Effector memory CD4-positive, alpha-beta T cell (primary cell): ENCODE measurements at places on chromosomes 6 and 20.

DNA sequence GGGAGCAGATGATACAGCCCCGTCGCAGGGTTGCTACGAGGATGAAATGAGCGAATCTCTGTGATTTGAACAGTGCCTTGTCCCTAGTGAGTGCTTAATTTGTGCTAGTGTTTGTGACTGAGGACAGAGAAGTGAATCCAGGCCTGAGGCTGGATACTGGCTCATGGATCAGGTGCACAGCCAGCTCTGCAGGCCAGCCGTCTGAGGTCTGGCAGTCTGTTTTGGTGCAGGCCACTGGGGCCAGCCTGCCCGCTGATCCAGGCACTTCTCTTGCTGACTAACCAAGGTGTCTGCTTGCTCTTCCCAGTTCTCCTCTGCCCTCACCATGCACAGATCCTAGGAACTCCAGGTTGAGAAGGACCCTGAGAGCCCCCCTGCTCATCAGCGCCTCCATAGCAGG lies 181.0 kb downstream of the LRFN2 start:
- no peak for DNase-seq

DNA sequence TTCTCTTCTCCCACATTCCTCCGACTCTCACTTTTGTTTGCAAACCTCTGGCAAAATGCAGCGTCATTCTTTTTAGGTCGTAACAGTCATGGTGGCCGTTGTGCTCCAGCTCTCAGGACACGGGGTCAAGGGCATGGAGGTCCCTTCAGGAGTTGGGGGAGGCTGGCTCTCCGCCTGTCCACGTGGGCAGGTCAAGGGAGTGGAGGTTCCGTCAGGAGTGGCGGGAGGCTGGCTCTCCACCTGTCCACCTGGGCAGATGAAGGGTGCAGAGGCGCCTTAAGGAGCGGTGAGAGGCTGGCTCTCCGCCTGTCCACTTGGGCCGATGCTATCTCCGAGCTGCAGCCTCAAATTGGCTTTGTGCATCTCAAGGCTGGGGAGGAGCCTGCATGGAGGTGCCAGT lies 98.0 kb downstream of the ERMARD start:
- DNase-seq: no peak

DNA sequence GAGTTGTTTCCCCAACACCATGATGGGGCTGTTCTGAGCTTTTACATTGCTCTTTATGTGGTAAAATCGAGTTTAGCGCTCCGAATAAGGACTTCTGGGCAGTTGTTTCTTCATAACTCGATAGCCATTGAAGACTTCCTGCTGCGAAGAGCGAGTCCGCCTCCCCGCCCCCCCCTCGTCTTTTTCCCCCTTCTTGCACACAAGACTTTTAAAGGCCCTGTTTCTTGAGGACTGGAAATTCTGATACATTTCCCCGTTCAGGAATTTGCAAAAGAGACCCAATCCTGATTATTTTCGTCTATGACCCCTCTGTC lies 1.5 kb upstream of the CITED2 start:
- DNase-seq: no peak

- no peak for DNase-seq
Observed at GRCh38 chr6:151451417-151451949, 443 bp downstream of the RMND1 start.

GRCh38 chr6:72869621-72870020 lies 247.8 kb downstream of the KCNQ5 start:
- DNase-seq: no peak

DNA sequence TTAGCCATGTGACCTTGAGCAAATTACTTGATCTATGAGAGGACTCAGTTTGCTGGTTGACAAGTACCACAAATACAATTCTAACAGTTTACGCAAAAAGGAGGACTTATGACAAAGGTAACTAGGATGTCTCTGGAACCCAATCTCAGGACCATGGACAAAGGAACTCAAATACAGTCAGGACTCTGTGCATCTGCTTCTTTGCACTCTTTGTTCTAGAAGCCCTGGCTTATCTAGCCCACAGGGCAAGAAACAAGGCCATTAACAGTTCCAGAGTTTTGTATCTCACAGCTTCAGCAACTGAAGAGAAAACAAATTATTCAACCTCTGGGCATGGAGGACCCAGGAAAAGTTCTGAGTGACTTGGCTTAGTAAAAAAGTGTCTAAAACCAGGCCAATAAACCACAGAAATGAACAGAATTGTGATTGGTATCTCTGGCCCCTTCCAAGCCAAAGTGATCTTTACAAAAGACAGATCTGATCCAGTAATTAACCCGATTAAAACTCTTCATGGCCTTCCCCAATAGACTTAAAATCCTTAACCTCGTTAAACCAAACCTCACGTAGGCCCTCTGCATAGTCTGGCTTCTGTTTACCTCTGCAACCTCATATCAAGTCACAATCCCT lies 5.9 kb downstream of the WASF1 start:
- no peak for DNase-seq

GRCh38 chr6:41695825-41696224 lies 39.6 kb downstream of the TFEB start:
- no peak for DNase-seq
